ENCODE measurements at places on chromosomes 2 and 18. TPM values are rescaled to one million over a fixed set of nuclear protein-coding genes. Genes with fewer than 3 reads are reported as not detected.

DNA sequence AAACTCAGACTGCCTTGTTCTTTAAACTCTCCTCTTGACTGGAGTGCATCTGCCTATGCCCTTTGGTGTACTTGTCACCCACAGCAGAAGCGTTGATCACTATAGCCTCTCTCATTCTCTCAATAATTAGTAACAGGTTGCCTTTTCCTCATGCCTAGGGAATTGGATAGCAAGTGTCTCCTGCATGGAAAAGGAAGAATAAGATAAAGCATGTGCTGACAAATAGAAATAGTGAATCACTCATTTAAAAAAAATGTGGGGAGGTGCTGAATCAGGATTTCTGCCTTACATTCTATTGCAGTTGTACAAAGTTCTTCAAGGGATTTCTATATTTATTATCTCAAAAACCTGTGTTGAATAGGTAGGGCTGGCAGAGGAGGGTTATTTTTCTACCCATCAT lies 323.0 kb downstream of the TXNL1 start:
- DNase-seq, result peak; percentile 19

GRCh38 chr18:28040211-28040610 lies 136.7 kb downstream of the CDH2 start:
- peak; percentile 25 for DNase-seq

- DNase-seq, result no peak
These were observed 137.7 kb upstream of the TRIB2 start for GRCh38 chr2:12579018-12579417.

The FAM210A gene
- 26.2 TPM for total RNA-seq

DNA sequence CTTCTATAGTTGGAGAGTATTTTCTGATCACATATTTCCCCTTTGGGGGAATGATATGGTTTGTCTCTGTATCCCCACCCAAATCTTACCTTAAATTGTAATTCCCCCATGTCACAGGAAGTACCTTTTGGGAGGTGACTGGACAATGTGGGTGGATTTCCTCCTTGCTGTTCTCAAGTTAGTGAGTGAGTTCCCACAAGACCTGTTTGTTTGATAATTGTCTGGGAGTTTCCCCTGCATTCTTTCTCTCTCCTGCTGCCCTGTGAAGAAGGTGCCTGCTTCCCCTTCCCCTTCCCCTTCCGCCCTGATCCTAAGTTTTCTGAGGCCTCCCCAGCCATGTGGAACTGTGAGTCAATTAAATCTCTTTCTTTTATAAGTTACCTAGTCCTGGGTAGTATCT lies 222.7 kb upstream of the SLC39A10 start:
- DNase-seq, result no peak

- no peak for DNase-seq
These were observed 4.4 kb downstream of the LPIN2 start for GRCh38 chr18:3008541-3008940.

- DNase-seq, result peak; percentile 80
These were observed 11.5 kb downstream of the PPP1R7 start for GRCh38 chr2:241161646-241162281.

- no peak for DNase-seq
These were observed 15.6 kb downstream of the SLC39A10 start for GRCh38 chr2:195672674-195673073.

- no peak for DNase-seq
These were observed 88.0 kb downstream of the KYNU start for GRCh38 chr2:142965443-142965842.

The POU3F3 gene
- not detected for total RNA-seq

- DNase-seq, result no peak
These were observed 224.5 kb downstream of the UXS1 start for GRCh38 chr2:105969552-105969951.

DNA sequence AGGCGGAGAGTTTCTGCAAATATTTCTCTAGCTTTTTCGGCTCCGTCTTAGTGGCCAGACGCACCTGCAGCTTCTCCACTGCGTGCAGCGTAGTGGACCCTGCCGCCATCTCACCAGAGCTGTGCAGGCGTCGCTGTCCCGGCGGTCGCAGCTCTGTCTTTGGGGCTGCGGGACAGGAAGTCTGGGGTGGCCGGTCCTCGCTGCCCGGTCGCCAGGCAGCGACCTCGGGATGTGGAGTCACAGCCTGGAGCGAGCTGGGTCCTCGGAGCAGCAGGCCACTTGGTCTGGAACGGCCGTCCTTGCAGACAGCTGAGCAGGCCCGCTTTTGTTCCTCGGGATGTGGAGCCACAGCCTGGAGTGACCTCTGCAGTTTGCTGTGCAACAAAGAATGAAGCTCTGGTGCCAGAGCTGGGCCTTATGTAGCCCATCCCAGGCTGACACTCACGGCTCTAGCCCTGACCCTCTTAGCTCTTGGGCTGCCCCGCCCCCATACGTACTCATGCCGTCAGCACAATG lies at the start of gene ELOA2:
ELOA2 (minus strand) TSS at position 466 of the 516 bp plus-strand sequence; CDS start at position 109, 357 bp downstream.
- DNase-seq, result no peak

The TUBA3D gene
- 5.3 TPM for total RNA-seq

GRCh38 chr2:6845312-6845711 lies 20.4 kb downstream of the CMPK2 start:
- DNase-seq, result no peak

GRCh38 chr2:28108143-28108542 lies 217.6 kb downstream of the BABAM2 start:
- no peak for DNase-seq

GRCh38 chr2:170739048-170739447 lies 23.9 kb downstream of the SP5 start:
- DNase-seq, result peak; percentile 86

DNA sequence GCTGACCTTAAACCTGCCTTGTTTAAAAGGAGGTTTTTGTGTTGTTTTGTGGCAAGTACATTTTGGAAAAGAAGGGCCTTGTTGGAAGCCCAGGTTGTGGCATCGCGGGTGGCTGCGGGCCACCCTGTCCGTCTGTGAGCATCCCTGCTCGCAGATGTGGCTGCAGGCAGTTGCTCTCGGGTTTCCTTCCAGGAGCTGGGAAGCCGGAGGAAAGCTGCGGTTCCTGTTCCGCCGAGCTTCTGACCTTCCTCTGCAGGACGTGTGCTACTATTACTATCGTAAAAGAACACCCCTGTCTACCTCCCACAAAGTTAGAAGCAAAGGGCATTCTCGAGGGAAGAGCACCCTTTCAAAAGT lies 766 bp downstream of the MFF start:
- DNase-seq, result peak; percentile 59
